ENCODE measurements at places on chromosomes 12 and 14. TPM values are rescaled to one million over a fixed set of nuclear protein-coding genes. Genes with fewer than 3 reads are reported as not detected.

SLCO1C1 gene
- not detected for total RNA-seq

CLEC4A gene
- total RNA-seq = 0.18 TPM

MANSC4 gene
- 0.89 TPM for total RNA-seq

DENND5B gene
- 15.7 TPM for total RNA-seq

SSTR1 gene
- total RNA-seq = 7.7 TPM
